Eye (tissue), 1 donor: ENCODE measurements at places on chromosomes 2 and 18.

DNA sequence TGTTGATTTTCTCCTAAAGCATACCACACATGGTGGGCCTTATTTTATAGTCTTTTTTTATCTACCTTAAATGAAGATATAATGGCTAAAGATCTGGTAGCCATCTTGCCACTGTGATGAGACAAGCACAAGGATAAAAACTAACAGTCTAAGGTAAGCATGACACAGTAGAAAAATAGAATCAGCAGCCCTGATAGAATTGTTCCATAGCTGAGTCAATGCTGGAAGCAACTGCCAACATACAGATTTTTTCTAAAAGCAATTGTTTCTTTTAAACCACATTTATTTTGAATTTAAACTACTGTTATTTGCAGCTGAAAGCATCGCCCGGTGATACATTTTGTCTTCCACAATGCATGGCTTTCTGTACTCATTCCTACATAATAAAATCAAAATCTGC is 1091.5 kb upstream of the CHAC2 start:
- DNase-seq, result no peak

DNA sequence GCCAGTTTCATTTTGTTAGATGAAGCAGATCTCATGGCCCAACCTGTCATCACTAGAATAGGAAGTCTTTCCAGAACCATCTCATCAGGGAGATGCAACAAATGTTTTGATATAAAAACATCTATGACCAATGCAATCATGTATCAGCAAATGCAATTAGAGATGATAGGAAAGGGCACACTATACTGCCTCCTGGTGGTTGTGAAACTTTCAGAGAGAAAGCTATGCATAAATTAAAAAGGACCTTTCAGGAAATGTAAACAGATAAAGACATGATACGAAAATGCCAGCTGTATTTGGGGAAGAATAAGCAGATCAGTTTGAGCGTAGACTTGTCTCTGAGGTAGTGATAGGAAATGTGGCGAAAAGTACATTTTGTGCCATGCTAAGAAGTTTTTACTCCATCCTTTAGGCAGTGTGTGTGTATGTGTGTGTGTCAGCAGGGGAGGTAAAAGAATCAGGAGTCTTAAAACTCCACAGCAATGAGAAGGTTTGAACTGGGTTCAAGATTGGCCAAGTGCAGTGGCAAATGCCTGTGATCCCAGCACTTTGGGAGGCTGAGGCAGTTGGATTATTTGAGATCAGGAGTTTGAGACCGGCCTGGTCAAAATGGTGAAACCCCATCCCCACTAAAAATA is 479.3 kb downstream of the CPS1 start:
- DNase-seq, result no peak

DNA sequence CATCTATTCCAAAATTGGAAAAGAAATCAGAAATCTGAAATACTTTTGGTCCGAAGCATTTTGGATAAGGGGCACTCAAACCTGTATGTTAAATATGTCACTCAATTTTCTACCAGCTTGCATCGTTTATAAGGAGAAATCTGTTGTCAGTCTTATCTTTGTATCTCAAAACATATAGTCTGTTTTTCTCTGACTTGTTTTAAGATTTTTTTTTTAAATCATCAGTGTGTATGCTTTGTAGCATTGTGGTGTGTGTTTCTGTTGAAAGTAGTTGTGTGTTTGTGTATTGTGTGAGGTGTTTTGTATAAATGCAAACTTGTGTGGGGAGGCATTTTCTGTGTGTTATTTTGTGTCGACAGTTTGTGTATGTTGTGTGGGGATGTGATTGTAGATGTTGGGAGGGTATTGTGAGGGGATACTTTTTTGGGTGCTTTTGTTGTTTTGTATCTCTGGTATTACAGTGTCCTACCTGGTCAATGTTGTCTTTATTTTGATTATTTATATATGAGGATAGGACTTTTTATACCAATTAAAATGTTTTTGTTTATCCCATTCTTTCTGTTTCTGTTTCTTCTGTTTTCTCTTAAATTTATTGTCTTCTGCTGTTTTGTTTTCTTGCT is 30.9 kb downstream of the SMCHD1 start:
- DNase-seq, result no peak

- DNase-seq, result no peak
These were observed 55.1 kb downstream of the ROCK1 start for GRCh38 chr18:21056545-21056944.
